ENCODE measurements at places on chromosomes 1 and 21. TPM values are rescaled to one million over a fixed set of nuclear protein-coding genes. Genes with fewer than 3 reads are reported as not detected.

Gene LPAR3
- total RNA-seq = 3.5 TPM

DNA sequence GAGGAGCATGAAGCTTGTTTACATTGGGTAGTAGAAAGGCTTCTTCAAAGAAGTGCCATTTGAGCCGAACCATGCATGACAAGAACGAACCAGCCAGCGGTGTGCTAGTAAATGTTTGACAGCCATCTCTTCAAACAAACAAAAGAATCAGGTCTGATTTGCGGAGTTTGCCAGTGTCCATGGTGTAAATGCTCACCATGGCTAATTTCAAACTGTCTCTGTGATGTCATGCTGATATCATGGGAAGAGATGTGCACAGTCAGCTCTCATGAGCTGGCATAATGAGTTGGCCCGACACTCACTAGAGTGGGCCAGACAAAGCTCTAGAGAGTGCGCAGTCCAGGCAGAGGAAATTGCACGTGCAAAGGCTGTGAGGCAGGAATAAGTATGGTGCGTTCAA, 101.1 kb downstream of the KAZN start:
- no peak for DNase-seq

GRCh38 chr1:22284906-22285548, 142.1 kb upstream of the WNT4 start:
- no peak for DNase-seq

Gene AXDND1
- 21.1 TPM for total RNA-seq

GRCh38 chr1:5273280-5274003, 619.0 kb downstream of the AJAP1 start:
- no peak for DNase-seq

GRCh38 chr1:69919129-69919921, 286.1 kb downstream of the LRRC40 start:
- no peak for DNase-seq

- no peak for DNase-seq
These were observed 23.4 kb downstream of the TNR start for GRCh38 chr1:175720023-175720422.

- DNase-seq = no peak
These were observed 5.1 kb downstream of the LMO4 start for GRCh38 chr1:87333692-87334347.

- DNase-seq = no peak
These were observed 37.5 kb downstream of the C1orf141 start for GRCh38 chr1:67097305-67097704.

DNA sequence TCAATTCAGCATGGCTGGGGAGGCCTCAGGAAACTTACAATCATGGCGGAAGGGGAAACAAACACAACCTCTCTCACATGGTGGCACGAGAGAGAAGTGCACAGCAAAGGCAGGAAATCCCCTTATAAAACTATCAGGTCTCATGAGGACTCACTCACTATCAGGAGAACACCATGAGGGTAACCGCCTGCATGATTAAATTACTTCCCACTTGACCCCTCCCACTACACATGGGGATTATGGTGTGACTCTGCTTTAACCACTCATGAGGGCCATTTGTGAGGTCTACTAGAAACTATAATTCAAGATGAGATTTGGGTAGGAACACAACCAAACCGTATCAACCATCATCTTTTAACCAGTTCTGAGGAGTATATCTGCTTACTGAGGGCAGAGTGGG, 387.4 kb upstream of the NFIA start:
- no peak for DNase-seq

Measured in mucosa of descending colon (tissue), 3 donors.